Activated CD4-positive, alpha-beta T cell treated with anti-CD3 and anti-CD28 coated beads for 24 hours (primary cell): ENCODE measurements at places on chromosomes 7 and 10.

GRCh38 chr10:74851831-74852230 is 25.4 kb downstream of the KAT6B start:
- DNase-seq: no peak

DNA sequence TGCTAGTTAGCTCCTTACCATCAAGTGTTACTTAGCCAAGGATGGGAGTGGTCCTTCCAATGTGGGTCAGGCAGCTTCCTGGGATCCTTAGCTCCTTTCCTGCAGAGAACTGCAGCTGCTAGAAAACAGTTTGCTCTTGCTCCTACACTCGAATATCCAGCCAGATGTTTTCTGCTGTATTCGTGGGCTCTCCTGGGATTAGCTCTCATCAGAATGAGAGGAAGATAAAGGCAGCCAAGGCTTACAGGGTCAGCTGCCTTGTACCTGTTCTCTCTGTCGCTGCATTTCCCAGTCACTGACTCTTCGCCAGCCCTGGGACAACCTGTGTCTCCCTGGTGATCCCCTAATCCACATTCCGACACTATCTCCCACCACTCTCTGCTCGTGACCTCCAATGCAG is 29.0 kb downstream of the NEUROD6 start:
- no peak for DNase-seq

GRCh38 chr10:91434041-91434440 is 23.9 kb downstream of the HECTD2 start:
- no peak for DNase-seq

DNA sequence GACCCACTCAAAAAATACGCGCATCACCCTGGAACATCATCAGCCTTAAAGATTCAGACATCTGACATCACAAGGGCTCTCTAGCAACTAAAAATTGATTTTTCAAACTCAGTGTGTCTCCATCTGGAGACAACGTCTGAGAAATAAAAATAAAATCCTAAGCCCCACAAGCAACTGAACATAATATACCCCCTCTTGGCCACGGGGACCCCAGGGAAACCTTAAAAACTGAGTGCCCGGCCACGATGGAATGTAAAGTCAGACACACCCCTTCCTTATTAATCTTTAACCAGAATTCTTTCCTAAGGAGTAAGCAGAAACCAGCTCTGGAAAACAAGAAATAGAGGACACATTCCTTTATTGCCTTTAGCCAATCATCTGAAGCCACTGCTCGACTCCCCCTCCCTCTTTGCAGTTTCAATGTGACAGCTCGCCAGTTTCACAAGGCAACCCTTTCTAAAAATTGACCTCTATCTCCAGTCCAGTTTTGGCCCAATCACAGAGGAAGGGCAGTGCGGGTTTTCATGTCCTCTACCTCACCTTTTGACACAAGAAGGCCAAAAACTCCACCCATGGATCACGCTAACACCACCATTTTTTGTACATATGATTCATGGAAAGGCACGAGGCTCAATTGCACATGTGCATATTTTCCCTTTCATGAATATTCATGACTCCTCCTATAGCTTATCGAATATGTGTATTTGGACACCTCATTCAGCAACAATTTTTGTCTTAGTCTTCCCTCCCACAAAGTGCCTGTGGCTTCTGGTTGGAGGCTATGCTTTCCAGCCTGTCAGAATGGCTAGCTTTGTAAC is 24.2 kb downstream of the IFIT3 start:
- no peak for DNase-seq

DNA sequence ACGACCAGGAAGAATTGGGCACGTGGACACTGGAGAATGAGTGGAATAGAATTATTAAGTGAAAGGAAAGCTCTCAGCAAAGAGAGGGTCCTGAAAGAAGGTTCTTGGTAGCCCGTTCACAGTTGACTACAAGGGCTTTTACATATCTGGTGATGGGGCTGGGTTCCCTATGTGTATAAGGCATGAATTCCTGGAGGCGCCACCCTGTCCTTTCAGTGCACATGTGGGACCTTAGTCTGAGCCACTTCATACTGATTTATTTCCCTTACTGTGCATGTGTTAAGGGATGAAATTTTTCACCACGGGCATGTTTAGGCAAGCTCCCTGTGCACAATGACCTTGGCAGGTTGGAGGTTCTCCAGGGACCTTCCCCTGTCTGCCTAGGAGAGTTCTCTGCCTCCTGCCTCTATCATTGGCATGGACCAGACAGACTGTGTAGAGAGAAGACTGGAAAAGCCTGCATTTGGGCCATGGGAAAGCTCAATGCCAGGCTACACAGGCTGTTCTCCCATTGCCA is 145.9 kb upstream of the ITGB1 start:
- no peak for DNase-seq

DNA sequence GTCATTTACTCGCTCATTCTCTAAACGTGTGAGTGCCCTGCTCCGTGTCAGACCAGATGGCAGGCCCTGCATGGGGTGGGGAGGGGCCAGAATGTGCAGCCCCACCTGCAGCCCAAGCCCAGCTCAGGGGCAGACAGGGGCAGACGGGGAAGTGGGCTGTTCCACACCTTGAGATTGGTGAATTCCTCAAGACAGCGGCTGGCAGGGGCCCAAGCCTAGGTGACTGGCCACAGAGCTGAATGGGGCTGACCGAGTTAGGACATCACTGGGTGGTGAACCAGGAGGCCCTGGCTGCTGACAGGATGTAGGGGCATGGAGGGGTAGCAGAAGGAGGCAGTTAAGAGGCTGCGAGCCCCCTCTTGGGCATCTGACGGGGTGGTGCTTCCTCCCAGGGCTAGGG is 79.1 kb downstream of the MGMT start:
- DNase-seq: no peak

- no peak for DNase-seq
Measured at GRCh38 chr7:28550580-28551186, 138.4 kb downstream of the CREB5 start.

DNA sequence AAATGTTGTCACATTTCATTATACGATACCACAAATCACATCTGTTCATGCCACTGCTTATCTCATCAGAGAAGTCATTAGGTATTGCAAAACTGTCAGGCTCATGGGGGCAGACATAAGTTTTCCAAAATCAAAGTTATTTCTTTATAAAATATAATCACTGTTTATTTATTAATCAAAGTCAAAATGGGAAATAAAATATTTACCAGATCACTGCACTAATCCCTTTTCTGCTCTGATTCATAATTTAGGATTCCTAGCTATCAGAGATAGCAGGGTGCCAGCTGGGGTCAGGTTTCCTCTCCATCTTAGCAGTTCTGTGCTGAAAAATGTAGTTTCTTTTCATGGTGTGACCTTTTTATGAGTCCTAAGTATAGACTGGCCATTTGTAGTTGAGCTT is 117.7 kb upstream of the LANCL2 start:
- no peak for DNase-seq

GRCh38 chr10:16458166-16458955 is 21.6 kb downstream of the PTER start:
- no peak for DNase-seq

DNA sequence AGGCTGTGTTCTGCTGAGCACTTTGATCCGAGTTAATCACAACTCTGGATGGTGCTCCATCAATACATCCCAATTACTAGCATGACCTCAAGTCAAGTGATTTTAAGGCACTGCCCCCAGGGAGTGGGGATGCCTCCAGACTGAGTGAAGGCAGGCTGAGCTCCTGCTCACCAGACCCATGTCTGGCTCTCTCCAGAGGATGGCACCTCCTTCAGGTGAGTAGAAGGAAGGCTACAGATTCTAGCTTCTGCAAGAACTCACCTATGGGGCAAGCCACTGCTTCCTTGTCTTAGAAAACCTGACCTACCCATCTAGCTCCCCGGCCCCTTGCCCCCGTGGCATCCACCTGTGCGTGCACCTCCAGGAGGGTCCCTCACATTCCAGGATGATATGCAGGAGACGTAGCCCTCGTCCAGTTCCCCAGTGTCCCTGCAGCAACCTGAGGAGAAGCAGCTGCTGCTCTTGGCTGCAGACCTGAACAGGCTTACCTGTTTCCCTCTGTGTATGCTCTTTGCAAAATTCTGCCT is 390.3 kb downstream of the GRID1 start:
- no peak for DNase-seq

- no peak for DNase-seq
Measured at GRCh38 chr7:80520199-80520598, 8.3 kb upstream of the GNAT3 start.

GRCh38 chr7:38507384-38507783 is 123.8 kb downstream of the AMPH start:
- DNase-seq: no peak

GRCh38 chr10:44922021-44922420 is 10.9 kb downstream of the TMEM72 start:
- no peak for DNase-seq

DNA sequence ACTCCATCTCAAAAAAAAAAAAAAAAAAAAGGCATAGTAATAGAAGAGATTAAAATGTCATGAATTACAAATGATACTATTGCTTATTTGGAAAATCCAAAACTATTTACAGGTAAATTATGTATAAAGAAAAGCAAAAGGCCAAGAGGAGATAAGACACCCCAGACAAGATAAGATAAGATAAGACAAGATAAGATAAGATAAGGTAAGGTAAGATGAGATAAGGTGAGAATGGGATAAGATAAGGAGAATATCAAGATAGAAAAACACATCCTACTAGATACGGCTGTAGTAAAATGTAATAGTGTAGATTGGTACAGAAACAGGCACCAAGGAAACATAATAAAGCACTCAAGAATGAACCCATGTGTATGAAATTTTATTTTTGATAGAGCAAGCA is 20.9 kb downstream of the VIM start:
- DNase-seq: no peak

- DNase-seq: no peak
Measured at GRCh38 chr7:112113913-112114575, 92.2 kb downstream of the DOCK4 start.

- no peak for DNase-seq
Measured at GRCh38 chr10:113132591-113133121, 182.6 kb downstream of the TCF7L2 start.

- DNase-seq: no peak
Measured at GRCh38 chr7:113664867-113665266, 253.9 kb downstream of the PPP1R3A start.

DNA sequence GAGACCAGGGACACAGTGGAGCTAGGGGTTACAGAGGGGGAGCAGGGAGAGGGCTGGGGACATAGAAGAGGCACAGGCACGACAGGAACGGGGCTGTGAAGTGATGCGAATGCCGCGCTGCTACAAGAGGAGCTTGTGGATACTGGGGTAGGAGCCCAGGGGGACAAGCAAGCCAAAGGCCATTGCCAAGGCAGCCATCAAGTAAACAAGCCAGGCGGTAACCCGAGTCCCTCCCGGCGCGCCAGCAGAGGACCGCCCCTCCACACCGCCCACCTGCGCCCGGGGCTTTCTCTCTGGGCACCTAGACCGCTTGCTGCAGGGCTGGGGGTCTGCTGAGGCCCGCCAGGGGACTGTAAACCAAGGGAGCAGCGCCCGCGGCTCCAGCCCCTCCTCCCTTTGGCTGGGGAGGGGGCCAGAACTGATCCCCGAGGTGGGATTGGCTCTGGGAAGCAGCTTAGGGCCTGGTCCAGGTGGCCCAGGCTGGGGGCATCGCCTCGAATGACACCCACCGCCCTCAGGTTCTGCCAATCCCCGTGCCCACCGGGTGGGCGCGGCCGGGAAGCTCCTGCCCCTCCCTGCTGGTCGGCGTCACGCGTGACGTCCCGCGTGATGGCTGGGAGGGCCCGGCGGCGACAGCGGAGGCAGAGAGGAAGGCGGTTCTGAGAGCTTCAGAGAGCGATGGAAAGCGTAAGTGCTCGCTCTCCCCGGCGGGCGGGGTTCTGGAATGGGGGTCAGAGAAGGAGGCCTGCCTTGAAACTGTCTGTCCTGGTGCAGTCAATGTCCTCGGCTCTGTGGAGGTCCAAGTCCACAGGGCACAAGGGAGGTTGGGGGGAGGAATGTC is 982 bp downstream of the SFXN3 start:
- peak; percentile 47 for DNase-seq

DNA sequence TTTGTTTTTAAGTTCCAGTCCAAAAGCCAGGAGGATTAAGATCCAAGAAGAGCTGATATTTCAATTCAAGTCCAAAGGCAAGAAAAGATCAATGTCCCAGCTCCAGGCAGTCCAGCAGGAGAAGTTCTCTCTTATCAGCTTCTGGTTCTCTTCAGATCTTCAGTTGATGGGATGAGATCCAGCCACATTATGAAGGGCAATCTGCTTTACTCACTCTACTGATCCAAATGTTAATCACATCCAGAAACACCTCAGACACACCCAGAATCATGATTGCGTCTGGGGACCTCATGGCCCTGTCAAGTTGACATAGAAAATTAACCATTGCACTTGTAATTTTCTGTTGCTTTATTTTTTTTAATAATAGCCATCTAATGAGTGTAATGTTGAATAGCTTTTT is 178.4 kb downstream of the HERPUD2 start:
- DNase-seq: no peak

- no peak for DNase-seq
Measured at GRCh38 chr7:96591900-96592676, 117.6 kb downstream of the SEM1 start.

DNA sequence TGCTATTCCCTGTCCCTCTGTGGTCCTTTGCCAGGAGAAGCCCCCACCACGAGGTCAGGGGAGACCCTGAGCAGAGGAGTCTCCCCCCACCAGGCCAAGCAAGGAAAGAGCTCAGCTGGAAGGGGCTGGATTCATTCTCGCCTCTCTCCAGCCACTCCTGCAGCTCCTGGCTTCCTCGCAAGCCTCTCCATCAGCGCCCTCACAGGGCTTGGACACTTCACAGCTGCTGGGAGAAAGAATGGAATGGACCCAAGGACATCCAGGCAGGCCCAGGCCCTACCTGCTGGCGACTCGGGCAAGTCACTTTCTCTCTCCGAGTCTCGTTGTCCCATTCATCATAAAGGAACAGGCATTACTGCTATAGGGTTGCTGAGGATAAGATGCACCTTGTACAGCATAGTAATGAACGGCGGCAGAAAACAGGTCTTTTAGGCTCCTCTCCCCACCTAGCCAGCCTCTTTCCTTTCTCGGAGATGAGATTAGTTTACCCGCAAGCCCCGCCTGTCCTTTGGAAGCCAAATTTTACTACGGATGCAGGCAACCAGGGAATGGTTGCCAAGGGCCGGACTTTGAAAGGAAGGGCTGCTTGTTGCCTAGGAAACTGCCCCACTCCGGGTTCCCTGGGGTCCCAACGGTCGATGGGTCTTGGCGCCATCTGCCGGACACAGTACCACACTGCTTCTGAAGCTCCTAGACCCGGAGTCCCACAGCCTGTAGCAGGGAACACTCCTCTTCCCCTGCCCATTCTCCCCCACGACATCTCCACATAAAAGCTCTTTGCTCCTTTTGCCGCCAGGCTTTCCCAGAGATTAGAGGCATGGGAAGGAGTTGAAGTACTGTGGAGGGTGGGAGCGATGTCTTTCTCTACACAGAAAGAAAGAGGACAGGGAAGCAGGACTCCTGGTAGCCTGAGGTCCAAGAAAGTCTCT is 22.3 kb downstream of the IMPDH1 start:
- peak; percentile 66 for DNase-seq

DNA sequence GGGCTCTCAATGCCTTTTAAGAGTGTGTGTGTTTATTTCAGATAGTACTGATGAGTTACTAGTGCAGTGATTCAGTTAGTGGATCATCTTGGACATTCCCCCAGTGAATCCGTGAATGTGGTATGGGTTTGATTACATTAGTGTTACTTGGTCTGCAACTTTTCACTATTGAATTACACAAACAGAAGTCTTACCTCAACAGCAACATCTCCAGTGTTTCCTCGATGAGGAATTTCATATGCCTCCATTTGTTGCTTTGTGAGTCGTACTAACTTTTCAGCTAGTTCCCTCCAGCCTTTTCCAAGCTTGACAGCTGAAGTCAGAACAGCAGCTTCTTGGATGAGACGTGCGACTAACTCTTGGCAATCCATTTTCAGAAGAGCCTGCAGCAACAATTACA is 63.2 kb downstream of the MACC1 start:
- no peak for DNase-seq
